B cell (primary cell): ENCODE measurements at places on chromosomes 1 and 21. TPM values are rescaled to one million over a fixed set of nuclear protein-coding genes. Genes with fewer than 3 reads are reported as not detected.

MROH9 gene
- not detected in 2 replicates for total RNA-seq

LCA5L gene
- total RNA-seq, result 0.39 and 0.62 TPM in 2 replicates

ZNF683 gene
- total RNA-seq, result 0.67 TPM in 1 of 2 replicates, not detected in the other

C1orf216 gene
- 5.4 and 5.8 TPM in 2 replicates for total RNA-seq

VWA1 gene
- total RNA-seq, result not detected in 2 replicates

ESRRG gene
- total RNA-seq, result not detected in 2 replicates

MYBPH gene
- not detected in 2 replicates for total RNA-seq

AGO3 gene
- 44.9 and 52.5 TPM in 2 replicates for total RNA-seq

DNA sequence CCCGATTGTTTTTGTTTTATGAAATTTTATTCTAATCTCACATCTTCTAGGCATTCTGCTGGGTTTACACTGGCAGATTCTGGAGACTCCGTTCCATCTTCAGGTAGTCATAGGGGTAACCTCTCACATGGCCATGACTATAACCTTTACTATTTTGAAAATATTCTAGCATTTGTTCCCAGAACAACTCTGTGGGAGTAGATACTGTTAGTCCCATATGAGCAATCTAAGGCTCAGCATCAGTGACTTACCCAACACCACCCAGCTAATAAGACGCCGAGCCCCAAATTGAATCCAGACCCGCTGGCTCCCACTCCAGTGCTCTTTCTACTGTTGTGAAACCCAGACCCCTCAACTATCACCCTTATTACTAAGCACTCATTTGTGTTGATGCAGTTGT, 9.8 kb downstream of the ADAMTS4 start:
- H3K36me3 ChIP-seq, result no peaks in the 10 kb centered on the region
- peaks cover 82% of the 10 kb centered on the region for H3K4me1 ChIP-seq
- no peak overlapping the region for H3K4me3 ChIP-seq
- no peak overlapping the region for H3K27ac ChIP-seq

GRCh38 chr21:45858180-45858579, 123.4 kb upstream of the COL6A1 start:
- DNase-seq, result no peak
- no peak overlapping the region for H3K27ac ChIP-seq
- no peaks in the 10 kb centered on the region for H3K36me3 ChIP-seq
- no peak overlapping the region for H3K4me3 ChIP-seq
- H3K4me1 ChIP-seq, result peaks cover 6% of the 10 kb centered on the region

DNA sequence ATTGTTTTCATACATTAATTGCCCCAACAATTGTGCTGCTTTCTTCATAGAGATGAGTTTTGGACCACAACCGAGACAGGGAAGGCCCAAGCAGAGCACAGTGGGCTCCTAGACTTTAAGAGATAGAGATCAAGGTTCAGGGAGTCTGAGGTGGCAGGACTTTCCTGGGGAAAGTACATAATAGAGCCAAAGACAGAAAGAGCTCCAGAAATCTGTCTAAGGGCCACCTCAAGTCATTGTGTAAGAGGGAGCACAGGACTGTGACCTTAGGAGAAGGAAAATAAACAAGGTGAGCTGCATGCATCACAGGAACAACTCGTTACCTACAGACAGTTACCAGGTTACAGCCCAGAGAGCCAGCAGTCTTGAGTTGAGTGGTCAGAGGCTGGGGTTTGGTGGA, 41.3 kb upstream of the CR2 start:
- H3K36me3 ChIP-seq, result no peaks in the 10 kb centered on the region
- H3K4me1 ChIP-seq, result peaks cover 72% of the 10 kb centered on the region
- no peak overlapping the region for H3K4me3 ChIP-seq
- H3K27me3 ChIP-seq, result no peaks in the 10 kb centered on the region

GRCh38 chr1:171434717-171435346, 50.5 kb upstream of the PRRC2C start:
- peaks cover 3% of the 10 kb centered on the region for H3K27me3 ChIP-seq
- H3K4me1 ChIP-seq, result no peaks in the 10 kb centered on the region
- no peaks in the 10 kb centered on the region for H3K36me3 ChIP-seq
- DNase-seq, result no peak

DNA sequence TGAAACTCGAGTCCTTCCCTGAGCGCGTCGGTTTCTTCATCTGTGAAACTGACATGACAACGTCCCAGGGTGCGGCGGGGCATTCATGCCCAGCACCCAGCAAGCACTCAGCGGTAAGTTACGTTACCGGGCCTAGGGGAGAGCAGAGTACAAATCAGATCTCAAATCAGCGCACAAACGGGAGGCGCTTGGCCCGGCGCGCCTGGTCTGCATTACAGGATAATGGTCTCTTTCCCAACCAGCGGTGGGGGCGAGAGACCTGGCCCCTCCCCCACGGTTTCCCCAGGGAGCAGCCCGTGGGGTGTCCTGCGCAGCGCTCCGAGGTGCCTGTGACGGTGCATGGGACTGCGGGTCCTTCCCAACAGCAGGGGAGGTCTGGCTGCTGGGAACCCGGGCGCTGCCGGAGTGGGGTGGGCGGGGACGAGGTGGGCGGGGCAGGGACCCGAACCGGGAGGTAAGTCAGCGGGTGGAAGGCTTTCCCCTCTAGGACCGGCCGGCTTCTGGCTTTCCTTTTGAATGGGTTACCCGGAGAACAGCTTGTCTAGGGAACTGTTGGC, 1.0 kb downstream of the TMEM51 start:
- no peaks in the 10 kb centered on the region for H3K36me3 ChIP-seq
- no peak overlapping the region for H3K4me3 ChIP-seq
- peaks cover 28% of the 10 kb centered on the region for H3K4me1 ChIP-seq
- no peak overlapping the region for H3K27ac ChIP-seq

- H3K4me3 ChIP-seq, result no peak overlapping the region
- DNase-seq, result no peak
- H3K36me3 ChIP-seq, result no peaks in the 10 kb centered on the region
- no peaks in the 10 kb centered on the region for H3K4me1 ChIP-seq
- H3K27ac ChIP-seq, result no peak overlapping the region
- H3K27me3 ChIP-seq, result peaks cover 2% of the 10 kb centered on the region
Observed at GRCh38 chr1:221335161-221336101, 406.5 kb downstream of the DUSP10 start.

DNA sequence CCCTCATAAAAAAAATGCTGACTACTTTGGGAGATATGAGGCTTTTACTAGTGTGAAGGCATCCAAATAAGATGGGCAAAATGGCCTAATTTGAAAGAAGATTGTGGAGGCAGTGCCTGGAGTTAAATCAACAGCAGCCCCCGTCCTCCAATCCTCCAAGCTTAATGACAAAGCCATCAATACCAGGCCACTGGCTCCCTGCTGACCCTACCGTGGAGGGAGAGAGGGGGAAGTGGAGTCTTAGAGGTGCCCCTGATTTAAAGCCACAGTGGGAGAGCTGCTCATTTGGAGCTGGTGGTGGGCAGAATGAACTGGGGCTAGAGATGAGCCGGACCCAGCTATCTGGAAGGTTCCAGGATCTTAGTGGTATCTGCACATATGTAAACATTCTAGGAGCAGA, 24.3 kb upstream of the KNCN start:
- no peak for DNase-seq
- no peaks in the 10 kb centered on the region for H3K4me1 ChIP-seq
- no peak overlapping the region for H3K4me3 ChIP-seq
- H3K27me3 ChIP-seq, result no peaks in the 10 kb centered on the region
- peaks cover 54% of the 10 kb centered on the region for H3K36me3 ChIP-seq

- peaks cover 19% of the 10 kb centered on the region for H3K4me1 ChIP-seq
- peak; percentile 41 for DNase-seq
- peak overlapping the region; percentile 7 for H3K4me3 ChIP-seq
Observed at GRCh38 chr1:160375788-160376524, 9.1 kb downstream of the NHLH1 start.
